ENCODE measurements at places on chromosomes 6 and 20.
A peak's percentile ranks its signal among the peaks of the same experiment; 100 is the strongest.

DNA sequence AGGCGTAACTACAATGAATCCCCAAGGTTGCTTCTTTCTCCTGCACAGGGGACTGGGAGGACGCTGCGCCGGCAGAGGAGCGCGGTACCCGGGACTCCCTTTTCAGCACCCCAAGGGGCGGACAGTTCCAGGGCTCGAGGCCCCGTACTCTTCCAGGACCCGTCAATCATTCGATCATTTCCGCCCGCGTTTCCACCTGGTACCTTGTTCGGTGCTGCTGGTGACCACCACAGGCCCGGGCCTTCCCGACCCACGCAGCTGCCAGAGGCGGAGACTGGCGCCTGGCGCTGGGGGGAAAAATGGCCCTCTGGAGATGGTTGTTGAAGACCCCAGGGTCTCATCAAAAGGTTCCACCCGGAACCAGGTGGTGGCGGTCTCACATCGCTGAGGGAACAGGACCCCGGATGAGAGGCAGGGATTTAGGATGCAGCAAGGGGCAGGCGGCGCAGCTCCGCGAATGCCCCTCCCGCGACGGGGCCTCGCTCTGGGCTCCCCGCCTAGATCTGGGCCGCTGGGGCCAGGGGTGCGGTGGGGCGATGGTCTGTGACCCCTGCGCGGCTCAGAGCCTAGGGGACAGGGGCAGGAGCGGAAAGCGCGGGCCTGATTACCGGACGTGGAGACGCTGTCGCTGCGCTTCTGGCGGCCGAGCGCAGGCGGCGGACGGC lies 744 bp downstream of the VSX1 start:
- DNase-seq = peak; percentile 31

DNA sequence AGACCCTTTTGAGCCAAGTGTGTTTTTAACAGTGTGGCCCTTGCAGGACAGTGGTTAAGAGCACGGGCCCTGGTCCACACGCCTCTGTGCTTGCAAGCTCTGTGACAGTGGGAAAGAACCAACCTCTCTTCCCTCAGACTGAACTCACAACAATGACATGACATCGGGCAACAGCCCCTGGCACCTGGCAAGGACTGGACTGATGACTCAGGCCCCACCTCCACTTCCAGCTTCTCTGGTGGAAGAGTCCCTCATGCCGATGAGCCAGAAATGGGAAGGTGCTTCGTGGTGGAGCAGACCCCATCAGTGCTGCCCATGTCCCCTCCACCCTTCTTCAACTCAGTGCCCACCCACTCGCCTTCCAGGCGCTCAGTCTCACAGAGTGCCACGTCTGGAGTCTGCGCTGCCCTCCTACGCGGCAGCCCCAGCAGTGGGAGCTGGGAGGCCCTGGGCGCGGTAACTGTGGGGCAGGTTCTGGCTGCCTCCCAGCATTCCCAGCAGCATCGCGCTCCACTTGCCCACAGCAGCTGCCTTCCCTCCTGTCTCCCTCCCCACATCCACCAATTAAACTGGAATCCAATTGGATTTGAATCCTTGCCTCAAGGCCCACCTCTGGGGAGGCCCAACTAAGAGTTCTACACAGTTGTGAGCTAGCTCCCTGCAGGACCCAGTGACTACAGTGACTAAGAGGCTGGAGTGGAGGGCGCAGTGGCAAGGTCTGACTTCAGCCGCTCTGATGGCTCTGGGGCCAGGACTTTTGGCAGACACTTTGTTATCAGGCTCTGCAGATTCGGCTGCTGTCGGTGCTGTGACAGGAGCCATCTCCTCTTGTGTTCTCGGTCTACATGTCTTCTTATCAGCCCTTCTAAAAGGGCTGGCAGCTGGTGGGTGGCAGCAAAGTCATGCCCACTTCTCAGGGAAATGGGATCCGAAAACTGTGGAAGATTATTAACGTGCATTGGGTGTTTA lies 156.8 kb upstream of the MLN start:
- no peak for DNase-seq

GRCh38 chr6:138044458-138044857 lies 62.8 kb downstream of the PERP start:
- DNase-seq = no peak

DNA sequence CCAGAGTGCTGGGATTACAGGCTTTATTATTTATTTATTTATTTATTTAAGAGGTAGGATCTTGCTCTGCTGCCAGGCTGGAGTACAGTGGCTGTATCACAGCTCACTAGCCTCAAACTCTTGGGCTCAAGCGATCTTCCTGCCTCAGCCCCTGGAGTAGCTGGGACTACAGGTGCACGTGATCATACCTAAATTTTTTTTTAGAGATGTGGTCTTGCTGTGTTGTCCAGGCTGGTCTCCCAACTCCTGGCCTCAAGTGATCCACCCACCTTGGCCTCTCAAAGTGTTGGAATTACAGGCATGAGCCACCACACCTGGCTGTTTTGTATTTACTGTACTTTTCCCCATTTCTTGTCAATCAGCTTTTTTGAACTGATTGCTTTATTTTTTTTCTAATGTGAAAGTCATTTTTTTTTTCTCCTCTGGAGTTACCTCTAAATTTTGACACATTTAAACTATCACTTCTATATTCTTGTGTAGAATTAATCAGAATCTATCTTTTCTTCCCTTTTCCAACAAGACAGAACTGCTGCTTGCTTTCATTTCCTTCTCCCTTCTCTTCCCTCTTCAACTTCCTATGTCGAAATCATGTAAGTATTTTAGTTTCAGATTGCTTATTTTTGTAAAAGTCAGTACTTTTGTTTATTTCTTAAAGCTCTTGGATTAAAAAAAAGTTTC lies 12.0 kb downstream of the PANK2 start:
- no peak for DNase-seq

GRCh38 chr6:106199998-106200397 lies 113.9 kb downstream of the PRDM1 start:
- no peak for DNase-seq

DNA sequence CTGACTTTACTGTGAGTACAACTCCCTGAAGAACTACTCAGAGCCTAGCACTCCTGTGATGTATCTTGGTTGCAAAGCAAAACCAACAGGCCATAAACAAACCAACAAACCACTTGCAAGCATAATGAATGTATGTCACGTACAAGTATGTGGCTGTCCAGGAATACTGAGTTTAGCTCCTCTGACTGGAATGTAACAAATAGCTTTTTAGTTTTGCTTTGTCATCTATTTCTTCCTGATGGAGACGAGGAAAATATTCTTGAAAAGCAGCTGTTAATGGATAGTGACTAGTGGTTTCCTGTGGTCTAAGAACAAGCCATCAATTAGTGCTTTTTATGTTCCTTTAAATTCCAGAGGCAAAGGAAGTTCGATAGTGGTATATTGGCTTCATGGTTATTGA lies 101.9 kb upstream of the LY86 start:
- DNase-seq = no peak

- no peak for DNase-seq
Measured at GRCh38 chr20:62009322-62009721, 56.4 kb downstream of the TAF4 start.

GRCh38 chr6:41805830-41806774 lies 18.6 kb downstream of the TOMM6 start:
- no peak for DNase-seq

GRCh38 chr6:41182069-41183034 lies 18.6 kb downstream of the TREML2 start:
- DNase-seq = no peak

DNA sequence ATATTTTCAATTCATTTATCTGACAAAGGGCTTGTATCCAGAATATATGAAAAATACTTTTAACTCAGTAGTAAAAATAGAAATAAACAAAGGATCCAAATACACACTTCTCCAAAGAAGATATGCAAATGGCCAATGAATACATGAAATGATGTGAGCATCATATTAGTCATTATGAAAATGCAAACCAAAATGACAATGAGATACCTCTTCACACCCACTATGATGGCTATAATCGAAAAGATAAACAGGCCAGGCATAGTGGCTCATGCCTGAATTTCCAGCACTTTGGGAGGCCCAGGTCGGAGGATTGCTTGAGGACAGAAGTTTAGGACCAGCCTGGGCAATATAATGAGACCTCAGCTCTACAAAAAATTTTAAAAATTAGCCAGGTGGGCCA lies 33.8 kb upstream of the SMAP1 start:
- no peak for DNase-seq

GRCh38 chr20:20711413-20711812 lies 1.0 kb downstream of the RALGAPA2 start:
- DNase-seq = no peak

Data from muscle of arm (tissue), 14 donors.